ENCODE measurements at places on chromosomes 12 and 14. TPM values are rescaled to one million over a fixed set of nuclear protein-coding genes. Genes with fewer than 3 reads are reported as not detected.

The KRT5 gene
- not detected for total RNA-seq

The SLCO1B3 gene
- not detected for total RNA-seq

- DNase-seq = no peak
- no peaks in the 10 kb centered on the region for H3K36me3 ChIP-seq
- no peak overlapping the region for H3K27ac ChIP-seq
- peaks cover 4% of the 10 kb centered on the region for H3K27me3 ChIP-seq
Observed at GRCh38 chr14:31893221-31893757, 183.8 kb upstream of the ARHGAP5 start.

The GSC gene
- total RNA-seq = not detected

The CATSPERB gene
- total RNA-seq = not detected

- peaks cover 33% of the 10 kb centered on the region for H3K36me3 ChIP-seq
- H3K4me1 ChIP-seq = no peaks in the 10 kb centered on the region
Observed at GRCh38 chr12:34297790-34298164, 275.5 kb downstream of the ALG10 start.

The DPPA3 gene
- not detected for total RNA-seq

GRCh38 chr14:91414475-91414833 lies 3.2 kb downstream of the CCDC88C start:
- peak overlapping the region; percentile 71 for H3K4me3 ChIP-seq
- H3K27me3 ChIP-seq = peaks cover 13% of the 10 kb centered on the region
- H3K36me3 ChIP-seq = no peaks in the 10 kb centered on the region
- no peak for DNase-seq

The HOXC4 gene
- not detected for total RNA-seq

The IL26 gene
- not detected for total RNA-seq

The MYF5 gene
- not detected for total RNA-seq

DNA sequence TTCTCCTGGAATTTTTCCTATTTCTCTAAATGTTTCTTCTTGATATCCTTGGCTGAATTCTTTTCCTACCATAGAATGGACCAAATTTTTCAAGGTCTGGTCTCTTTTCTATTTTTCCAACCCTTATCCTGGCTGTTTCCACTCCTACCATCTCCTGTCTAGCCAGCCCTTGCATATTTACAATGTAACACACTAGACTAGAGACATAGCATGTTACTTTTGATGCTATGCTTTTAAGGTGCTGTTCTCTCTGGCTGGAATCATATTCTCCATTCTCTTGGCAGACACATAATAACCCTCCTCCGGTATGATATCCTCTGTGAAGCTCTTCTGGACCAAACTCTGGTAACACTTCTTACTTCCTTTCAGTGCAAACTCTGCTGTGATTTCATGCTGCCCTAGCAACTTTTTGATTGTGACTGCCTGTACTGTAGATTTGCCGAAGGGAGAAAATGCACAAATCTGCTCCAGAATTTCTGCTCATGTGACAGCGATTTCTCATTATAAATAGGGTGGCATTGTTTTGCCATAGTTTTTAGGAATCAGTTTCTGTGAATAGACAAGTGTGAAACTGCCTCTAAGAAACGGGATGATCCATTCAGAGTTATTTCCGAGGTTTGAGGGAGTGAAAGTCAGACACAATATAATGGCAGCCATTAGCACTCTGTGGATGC lies 284.4 kb downstream of the MDGA2 start:
- no peak overlapping the region for H3K27ac ChIP-seq
- no peaks in the 10 kb centered on the region for H3K36me3 ChIP-seq
- DNase-seq = no peak
- H3K27me3 ChIP-seq = no peaks in the 10 kb centered on the region
- H3K4me1 ChIP-seq = peaks cover 10% of the 10 kb centered on the region

DNA sequence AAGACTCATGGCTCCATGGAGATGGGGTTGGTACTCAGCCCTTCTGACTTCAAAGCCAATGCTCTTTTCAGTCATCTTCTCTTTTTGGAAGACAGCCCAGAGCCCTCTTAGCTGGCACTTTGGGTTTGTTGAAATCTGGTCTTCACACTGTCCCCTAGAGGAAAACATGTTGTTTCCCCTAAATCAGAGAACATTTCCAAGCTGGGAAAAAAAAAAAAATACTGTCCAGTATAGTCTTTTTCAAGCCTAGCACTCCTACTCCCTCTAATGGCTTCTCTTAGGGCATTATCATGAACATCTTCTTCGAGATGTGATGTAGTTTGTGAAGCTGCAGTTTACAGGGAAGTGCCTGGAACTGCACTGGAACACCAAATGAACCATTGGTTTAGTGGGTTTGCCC lies 3.0 kb upstream of the ZC3H14 start:
- H3K4me1 ChIP-seq = peaks cover 8% of the 10 kb centered on the region
- H3K36me3 ChIP-seq = no peaks in the 10 kb centered on the region
- H3K27me3 ChIP-seq = peaks cover 12% of the 10 kb centered on the region
- no peak overlapping the region for H3K4me3 ChIP-seq
- H3K27ac ChIP-seq = no peak overlapping the region

GRCh38 chr14:87992346-87992717 lies 650 bp downstream of the GALC start:
- peak; percentile 13 for DNase-seq
- H3K27ac ChIP-seq = peak overlapping the region; percentile 86
- no peaks in the 10 kb centered on the region for H3K36me3 ChIP-seq
- H3K4me1 ChIP-seq = peaks cover 7% of the 10 kb centered on the region
- peak overlapping the region; percentile 96 for H3K4me3 ChIP-seq

- peaks cover 9% of the 10 kb centered on the region for H3K27me3 ChIP-seq
- H3K4me1 ChIP-seq = peaks cover 28% of the 10 kb centered on the region
- DNase-seq = peak; percentile 64
- peak overlapping the region; percentile 97 for H3K4me3 ChIP-seq
- H3K36me3 ChIP-seq = no peaks in the 10 kb centered on the region
Observed at GRCh38 chr12:110281549-110282299, 677 bp downstream of the ATP2A2 start.

- no peak overlapping the region for H3K4me3 ChIP-seq
- DNase-seq = no peak
- H3K27me3 ChIP-seq = no peaks in the 10 kb centered on the region
- no peaks in the 10 kb centered on the region for H3K4me1 ChIP-seq
Observed at GRCh38 chr12:50659690-50660424, 104.0 kb upstream of the ATF1 start.

The GPR137C gene
- 19.5 TPM for total RNA-seq

DNA sequence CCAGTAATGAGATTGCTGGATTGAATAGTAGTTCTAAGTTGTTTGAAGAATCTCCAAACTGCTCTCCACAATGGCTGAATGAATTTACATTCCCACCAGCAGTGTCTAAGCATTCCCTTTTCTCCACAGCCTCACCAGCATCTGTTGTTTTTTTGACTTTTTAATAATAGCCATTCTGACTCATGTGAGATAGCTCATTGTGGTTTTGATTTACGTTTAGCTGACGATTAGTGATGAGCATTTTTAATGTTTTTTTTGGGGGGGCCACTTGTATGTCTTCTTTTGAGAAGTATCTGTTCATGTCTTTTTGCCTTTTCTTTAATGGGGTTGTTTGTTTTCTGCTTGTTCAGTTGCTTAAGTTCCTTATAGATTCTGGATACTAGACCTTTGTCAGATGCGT lies 8.1 kb upstream of the SLC15A5 start:
- no peaks in the 10 kb centered on the region for H3K4me1 ChIP-seq
- H3K27ac ChIP-seq = no peak overlapping the region
- DNase-seq = no peak
- H3K36me3 ChIP-seq = no peaks in the 10 kb centered on the region
- H3K27me3 ChIP-seq = no peaks in the 10 kb centered on the region
- H3K4me3 ChIP-seq = no peak overlapping the region

The KCNC2 gene
- 11.6 TPM for total RNA-seq

DNA sequence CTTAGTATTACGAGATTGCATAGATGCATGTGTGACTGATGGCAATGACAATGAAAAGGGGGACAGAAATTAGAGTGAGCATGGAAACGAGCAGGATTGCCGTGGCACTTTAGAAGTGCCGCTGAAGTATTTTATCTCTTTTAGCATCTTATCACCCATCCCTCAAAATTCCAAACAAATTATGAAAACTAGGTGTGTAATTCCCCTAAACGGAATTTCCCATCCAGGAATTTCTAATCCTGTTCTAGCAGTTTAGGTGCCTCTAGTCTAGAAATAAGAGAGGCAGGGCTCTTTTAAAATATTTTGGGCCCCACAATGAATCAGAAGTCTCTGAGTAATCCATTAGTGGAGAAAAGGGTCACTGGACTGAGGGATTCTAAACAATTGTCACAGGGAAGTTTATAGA lies 947 bp downstream of the TMEM52B start:
- no peak for DNase-seq
- H3K36me3 ChIP-seq = no peaks in the 10 kb centered on the region
- peaks cover 1% of the 10 kb centered on the region for H3K4me1 ChIP-seq

GRCh38 chr12:53484686-53485575 lies 14.3 kb downstream of the MAP3K12 start:
- peaks cover 7% of the 10 kb centered on the region for H3K27me3 ChIP-seq
- H3K27ac ChIP-seq = peak overlapping the region; percentile 12
- peaks cover 2% of the 10 kb centered on the region for H3K4me1 ChIP-seq

- peak within 1 kb of the TSS; percentile 31 for H3K27ac ChIP-seq
- H3K36me3 ChIP-seq = no peaks in the 10 kb centered on the region
- no peaks in the 10 kb centered on the region for H3K4me1 ChIP-seq
- H3K4me3 ChIP-seq = peak within 1 kb of the TSS; percentile 83
- no peaks in the 10 kb centered on the region for H3K27me3 ChIP-seq
- peak; percentile 84 for DNase-seq
Observed at GRCh38 chr14:60485598-60486251, at the start of gene C14orf39. TSS of gene C14orf39 (minus strand) at chr14:60486063. CDS start at chr14:60485078, 985 bp downstream.

GRCh38 chr14:83887866-83888265 lies 1642.1 kb upstream of the FLRT2 start:
- no peak overlapping the region for H3K4me3 ChIP-seq
- H3K27ac ChIP-seq = no peak overlapping the region
- H3K4me1 ChIP-seq = peaks cover 3% of the 10 kb centered on the region
- H3K27me3 ChIP-seq = no peaks in the 10 kb centered on the region

GRCh38 chr14:30156571-30156970 lies 228.9 kb upstream of the PRKD1 start:
- no peak overlapping the region for H3K4me3 ChIP-seq
- no peak overlapping the region for H3K27ac ChIP-seq
- DNase-seq = no peak
- H3K27me3 ChIP-seq = no peaks in the 10 kb centered on the region

GRCh38 chr12:4217091-4217490 lies 56.5 kb upstream of the CCND2 start:
- DNase-seq = no peak
- H3K4me3 ChIP-seq = no peak overlapping the region
- H3K27me3 ChIP-seq = no peaks in the 10 kb centered on the region

- peaks cover 34% of the 10 kb centered on the region for H3K4me1 ChIP-seq
- no peak for DNase-seq
- peak overlapping the region; percentile 12 for H3K27ac ChIP-seq
- no peak overlapping the region for H3K4me3 ChIP-seq
- peaks cover 10% of the 10 kb centered on the region for H3K27me3 ChIP-seq
Observed at GRCh38 chr12:113826805-113827538, 139.2 kb downstream of the RBM19 start.

- no peak for DNase-seq
- H3K27ac ChIP-seq = no peak overlapping the region
- no peak overlapping the region for H3K4me3 ChIP-seq
- no peaks in the 10 kb centered on the region for H3K27me3 ChIP-seq
- H3K36me3 ChIP-seq = no peaks in the 10 kb centered on the region
- H3K4me1 ChIP-seq = no peaks in the 10 kb centered on the region
Observed at GRCh38 chr12:93174048-93174447, 203.7 kb upstream of the NUDT4 start.

DNA sequence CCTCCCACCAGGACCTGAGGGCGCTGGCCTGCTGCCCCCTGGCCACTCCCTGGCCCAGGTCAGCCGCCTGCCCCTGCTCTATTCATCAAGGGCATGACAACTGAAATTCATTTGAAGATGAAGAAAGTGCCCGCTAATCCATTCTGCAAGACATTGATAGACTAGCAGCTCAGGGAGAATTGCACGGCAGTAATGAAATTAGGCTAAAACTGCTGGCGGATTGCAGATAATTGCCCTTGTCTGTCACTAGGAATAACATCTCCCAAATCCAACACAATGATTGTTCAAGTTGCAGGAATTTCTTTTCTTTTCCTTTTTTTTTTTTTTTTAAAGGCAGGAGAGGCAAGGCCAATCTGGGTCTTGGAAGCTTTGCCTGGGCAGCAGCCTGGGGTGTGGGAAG lies 44.5 kb downstream of the MVK start:
- no peak for DNase-seq
- H3K27me3 ChIP-seq = peaks cover 3% of the 10 kb centered on the region
- no peak overlapping the region for H3K4me3 ChIP-seq
- no peaks in the 10 kb centered on the region for H3K36me3 ChIP-seq
- H3K4me1 ChIP-seq = peaks cover 4% of the 10 kb centered on the region

DNA sequence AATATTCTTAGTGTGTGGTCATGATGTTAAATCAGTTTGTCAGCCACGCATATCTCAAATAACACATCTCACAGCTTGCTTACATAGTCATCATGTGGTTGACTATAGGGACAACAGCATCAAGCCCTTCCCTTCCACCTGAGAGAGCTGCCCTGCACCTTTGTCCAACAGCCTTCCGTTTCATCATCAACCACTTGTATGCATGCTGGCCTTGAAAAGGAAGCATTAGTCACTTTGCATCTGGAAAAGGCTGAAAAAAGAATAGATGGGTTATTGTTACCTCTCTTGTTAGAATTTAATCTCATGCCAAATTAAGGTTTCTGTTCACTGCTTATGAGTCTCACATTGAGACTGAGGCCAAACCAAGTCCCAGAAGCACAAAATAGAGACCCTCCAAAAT lies 1586.5 kb upstream of the SEL1L start:
- no peak for DNase-seq
- no peak overlapping the region for H3K27ac ChIP-seq
- H3K27me3 ChIP-seq = peaks cover 1% of the 10 kb centered on the region
- H3K36me3 ChIP-seq = no peaks in the 10 kb centered on the region
- H3K4me3 ChIP-seq = no peak overlapping the region
- H3K4me1 ChIP-seq = peaks cover 4% of the 10 kb centered on the region

GRCh38 chr12:23781118-23781517 lies 168.4 kb downstream of the SOX5 start:
- H3K4me1 ChIP-seq = no peaks in the 10 kb centered on the region
- peaks cover 7% of the 10 kb centered on the region for H3K36me3 ChIP-seq
- no peak overlapping the region for H3K4me3 ChIP-seq
- H3K27ac ChIP-seq = no peak overlapping the region
- DNase-seq = no peak

The LBHD2 gene
- total RNA-seq = not detected

Data from glutamatergic neuron (in vitro differentiated cells).